ENCODE measurements at places on chromosomes 12 and 14. TPM values are rescaled to one million over a fixed set of nuclear protein-coding genes. Genes with fewer than 3 reads are reported as not detected.

DNA sequence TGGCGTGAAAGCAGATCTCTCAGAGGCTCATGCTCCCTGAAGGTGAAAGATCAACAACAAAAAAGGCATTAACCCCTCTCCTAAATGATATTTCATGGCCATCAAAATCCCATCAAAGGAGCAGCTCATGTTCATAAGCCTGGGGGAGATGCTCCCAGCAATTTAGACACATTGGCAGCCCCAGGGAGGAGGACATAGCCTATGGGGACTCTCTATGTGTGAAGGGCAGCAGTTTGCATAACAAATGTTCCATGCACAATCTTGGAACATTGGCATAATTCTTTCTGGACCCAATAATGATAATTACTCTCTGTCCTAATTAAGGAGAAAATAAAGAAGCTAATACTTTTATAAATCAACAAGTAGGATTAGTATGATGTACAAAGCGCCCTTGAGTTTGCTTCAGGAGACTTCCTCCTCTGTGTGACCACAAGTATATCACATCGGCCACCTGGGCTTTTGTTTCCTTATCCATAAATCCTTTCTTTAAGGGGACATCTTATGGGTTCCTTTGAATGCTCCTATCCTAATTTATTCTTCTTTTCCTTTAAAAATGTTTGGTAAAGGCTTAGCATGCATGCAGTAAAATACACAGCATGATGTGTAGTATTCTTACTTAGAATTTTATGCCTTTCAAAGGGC is 161.9 kb upstream of the PLEKHG7 start:
- no peak for DNase-seq

DNA sequence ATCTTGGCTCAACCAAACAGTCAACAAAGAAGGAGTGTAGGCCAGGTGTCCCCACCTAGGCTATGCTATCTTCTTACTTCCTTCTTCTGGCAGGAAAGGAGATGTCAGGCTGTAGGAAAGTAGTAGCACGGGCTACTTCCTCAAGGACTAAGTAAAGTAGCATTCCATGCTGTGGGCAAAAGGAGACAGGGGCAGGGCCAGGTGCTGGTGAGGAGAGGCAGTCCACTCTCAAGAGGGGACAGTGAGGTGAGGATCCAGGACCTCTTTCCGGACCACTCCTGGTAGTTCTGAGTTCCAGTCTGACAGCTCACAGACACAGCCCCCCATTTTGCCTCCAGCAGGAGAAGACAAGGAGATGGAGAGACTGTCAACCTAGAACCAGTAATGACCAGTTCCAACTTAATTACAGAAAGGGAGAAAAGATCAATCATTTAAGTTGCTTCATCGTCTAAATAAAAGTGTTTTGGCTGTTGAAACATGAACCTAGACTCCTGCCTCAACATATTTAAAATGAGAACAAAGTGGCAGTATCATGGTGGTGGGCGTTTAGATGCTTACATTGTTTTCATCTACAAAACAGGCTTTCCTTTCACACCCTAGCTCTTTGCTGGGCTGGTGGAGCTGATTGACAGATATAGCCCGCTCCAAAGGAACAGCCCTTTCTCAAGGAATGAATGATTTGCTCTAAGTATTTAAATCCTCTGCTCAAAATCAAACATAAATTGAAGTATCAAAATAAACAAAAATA is 5.1 kb upstream of the SSTR1 start:
- no peak for DNase-seq

- DNase-seq = no peak
These were observed 13.2 kb downstream of the RPS6KA5 start for GRCh38 chr14:91047174-91047753.

DNA sequence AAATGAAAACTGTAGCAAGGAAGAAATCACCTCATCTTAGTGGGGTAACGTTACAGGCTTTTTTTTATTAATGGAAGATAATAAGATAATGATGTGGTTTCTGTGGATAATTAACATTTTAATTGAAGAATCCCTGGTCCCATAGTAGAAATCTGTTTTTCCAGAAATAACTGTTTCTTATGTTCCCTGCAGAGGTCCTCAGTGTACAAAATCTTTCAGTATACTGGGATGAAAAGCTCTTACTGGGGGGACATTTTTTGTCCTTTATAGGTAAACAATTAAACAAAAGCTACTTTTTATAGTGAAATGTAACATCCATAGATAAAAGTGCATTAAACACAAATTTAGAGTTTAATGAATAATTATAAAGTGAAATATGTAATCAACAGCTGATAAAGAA is 312.2 kb downstream of the ATXN7L3B start:
- DNase-seq = no peak

DNA sequence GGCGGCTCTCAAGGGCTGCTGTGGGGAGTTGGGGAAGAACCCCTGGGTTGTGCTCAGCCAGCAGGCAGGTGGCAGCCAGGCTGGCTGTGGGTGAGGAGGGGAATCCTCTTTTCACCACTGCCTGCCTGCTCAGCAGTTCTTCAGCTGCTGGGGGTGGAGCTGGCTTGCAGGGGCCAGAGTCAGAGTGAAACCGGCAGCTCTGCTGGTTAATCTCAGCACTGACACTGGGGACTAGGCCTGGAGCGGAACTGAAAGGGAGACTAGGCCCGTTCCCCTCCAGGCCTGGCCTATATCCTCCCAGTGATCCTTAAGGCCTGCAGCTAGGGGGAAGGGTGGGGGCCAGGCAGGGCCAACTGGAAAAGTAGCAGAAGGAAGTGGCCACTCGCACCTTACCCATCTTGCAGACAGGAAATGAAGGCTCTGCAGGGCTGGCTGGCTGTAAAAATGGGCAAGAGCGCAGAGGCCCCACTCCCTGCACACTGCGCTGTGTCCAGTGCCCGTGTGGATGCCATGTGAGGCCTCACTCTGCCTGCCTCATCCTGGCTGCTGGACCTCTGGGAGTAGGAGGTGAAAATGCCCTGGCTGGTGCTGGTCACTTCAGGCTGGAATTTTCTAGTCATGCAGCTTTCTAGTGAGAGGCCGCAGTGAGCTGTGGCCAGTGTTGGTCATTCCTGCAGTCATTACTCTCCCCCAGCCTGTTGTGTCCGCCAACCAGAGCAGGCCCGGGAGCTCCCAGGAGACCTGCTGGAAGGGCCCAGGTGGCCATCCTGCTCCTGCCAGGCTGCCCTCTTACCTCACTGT is 39.4 kb downstream of the SH2B3 start:
- no peak for DNase-seq

GRCh38 chr14:26088275-26088674 is 509.6 kb downstream of the NOVA1 start:
- no peak for DNase-seq

DNA sequence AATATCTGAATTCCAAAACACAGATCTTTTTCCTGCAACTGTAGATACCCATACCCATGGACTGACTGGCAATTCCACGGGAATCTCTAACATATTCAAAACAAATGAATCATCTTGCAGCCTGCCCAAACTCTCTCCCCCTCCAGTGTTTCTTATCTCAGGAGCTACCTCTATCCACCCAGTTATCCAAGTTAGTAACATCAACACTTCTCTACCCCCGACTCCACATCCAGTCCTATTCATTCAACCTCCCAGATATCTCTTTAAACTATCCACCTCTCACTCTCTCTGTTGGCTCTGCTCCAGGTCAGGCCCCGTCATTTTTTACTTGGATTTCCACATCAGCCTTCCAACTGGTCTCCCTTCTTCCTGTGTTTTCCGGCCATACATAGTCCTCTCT is 6.7 kb upstream of the KCNH5 start:
- no peak for DNase-seq

DNA sequence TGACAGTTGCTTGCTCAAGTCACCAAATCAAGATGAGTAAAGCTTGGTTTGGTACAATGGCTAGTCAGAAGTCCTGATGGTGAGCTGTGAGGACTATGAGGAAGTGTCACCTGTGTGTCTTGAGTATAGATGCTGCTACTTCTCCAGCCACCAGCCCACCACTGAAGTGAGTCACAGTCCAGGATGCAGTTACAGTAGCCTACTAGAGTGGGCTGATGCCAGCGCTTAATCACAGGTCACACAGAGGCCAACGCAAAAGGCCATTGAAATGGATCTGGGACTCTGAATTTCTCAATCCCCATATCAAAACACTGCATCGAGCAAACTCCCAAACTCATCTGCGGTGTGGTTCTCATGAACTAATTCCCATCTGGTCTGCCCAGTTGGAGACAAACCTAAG is 223.1 kb downstream of the ANO6 start:
- no peak for DNase-seq

GRCh38 chr14:58780605-58781004 is 142.8 kb downstream of the DACT1 start:
- no peak for DNase-seq

DNA sequence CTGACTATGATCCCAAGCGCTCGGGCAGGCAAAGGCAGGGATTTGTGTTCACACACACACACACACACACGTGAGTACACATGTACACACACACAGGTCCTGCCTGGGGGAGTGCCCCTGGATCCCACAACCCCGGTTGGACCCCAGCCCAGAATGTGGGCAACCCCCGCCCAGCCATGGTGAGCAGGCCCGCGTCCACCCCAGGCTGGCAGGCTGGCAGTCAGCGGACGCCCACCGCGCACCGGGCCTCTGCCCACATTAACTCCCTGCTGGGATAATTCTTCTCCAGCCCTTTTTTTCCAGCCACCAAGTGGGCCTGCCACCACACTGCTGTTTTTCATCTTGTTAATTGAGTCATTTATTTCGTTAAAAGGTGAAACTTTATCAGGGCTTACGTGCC is 256.2 kb downstream of the BCL11B start:
- no peak for DNase-seq

The DDN gene
- 6.4 TPM for total RNA-seq

The MBIP gene
- total RNA-seq = 26.7 TPM
